Stromal cell of bone marrow (primary cell): ENCODE measurements at places on chromosomes 3 and 15.
A peak's percentile ranks its signal among the peaks of the same experiment; 100 is the strongest.

GRCh38 chr3:122660297-122660974 is 20.2 kb upstream of the PARP14 start:
- no peak for DNase-seq

GRCh38 chr15:52765785-52766184 is 24.4 kb downstream of the ONECUT1 start:
- peak; percentile 8 for DNase-seq

- DNase-seq = no peak
These were observed 112.7 kb downstream of the CHSY1 start for GRCh38 chr15:101138913-101139880.

- DNase-seq = no peak
These were observed 60.9 kb upstream of the TJP1 start for GRCh38 chr15:29883126-29883525.
